ENCODE measurements at places on chromosomes 4 and X.

DNA sequence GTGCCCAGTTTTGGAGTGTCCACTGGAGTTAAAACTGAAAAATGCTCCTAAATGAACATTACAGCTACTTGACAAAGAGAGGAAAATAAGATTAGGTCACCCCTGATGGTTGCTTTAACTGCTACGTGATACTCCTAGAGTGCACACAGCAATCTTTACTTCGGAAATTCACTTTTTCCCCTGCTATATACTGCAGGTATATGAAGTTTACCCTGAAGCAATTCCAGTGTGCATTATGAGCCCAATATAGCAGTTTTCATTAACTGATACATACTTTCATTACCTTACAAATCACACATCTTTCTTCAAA lies 773 bp upstream of the ZNF827 start:
- no peak for DNase-seq

GRCh38 chr4:24210332-24210902 lies 320.6 kb upstream of the PPARGC1A start:
- no peak for DNase-seq

DNA sequence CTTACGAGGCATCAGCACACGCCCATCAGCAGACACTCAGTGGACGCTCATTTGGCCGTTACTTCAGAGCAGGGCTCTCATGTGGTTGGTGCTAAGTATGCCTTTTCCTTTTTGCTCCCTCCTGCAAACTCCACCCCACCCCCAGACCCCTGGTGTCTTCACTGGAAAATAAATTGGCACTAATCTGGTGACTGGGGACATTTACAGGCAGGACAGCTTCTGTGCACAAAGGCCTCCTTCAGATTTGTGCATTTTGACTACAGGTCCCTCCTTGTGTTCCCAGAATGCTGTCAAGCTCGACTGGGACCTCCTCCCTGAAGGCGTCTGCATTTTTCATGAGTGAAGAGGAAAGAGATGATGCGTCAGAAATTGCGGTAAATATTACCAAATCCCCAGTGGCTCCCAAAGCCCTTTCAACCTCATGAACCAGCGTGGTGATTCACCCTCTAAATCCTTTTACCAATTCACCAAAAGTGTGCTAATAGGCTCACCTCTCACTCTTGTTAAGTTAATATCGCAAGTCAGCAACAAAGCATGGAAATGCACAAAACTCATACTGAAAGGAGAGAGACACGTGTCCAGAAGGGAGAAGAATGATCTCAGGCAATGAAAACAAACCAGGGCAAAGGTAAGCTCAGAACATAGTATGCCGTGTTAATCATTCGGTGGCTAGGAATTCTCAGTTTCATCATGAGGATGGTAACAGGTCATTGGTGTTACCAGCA lies 119.0 kb downstream of the NKX6-1 start:
- DNase-seq: no peak

GRCh38 chrX:31483336-31483735 lies 411.5 kb upstream of the FTHL17 start:
- no peak for DNase-seq

GRCh38 chr4:41057467-41057866 lies 156.9 kb downstream of the APBB2 start:
- DNase-seq: no peak
